Frontal cortex (tissue), 4 donors: ENCODE measurements at places on chromosomes 7 and 10.

GRCh38 chr10:96814264-96814663 lies 17.8 kb upstream of the LCOR start:
- no peak for DNase-seq

- no peak for DNase-seq
Measured at GRCh38 chr7:128020159-128020558, 11.1 kb downstream of the LRRC4 start.

DNA sequence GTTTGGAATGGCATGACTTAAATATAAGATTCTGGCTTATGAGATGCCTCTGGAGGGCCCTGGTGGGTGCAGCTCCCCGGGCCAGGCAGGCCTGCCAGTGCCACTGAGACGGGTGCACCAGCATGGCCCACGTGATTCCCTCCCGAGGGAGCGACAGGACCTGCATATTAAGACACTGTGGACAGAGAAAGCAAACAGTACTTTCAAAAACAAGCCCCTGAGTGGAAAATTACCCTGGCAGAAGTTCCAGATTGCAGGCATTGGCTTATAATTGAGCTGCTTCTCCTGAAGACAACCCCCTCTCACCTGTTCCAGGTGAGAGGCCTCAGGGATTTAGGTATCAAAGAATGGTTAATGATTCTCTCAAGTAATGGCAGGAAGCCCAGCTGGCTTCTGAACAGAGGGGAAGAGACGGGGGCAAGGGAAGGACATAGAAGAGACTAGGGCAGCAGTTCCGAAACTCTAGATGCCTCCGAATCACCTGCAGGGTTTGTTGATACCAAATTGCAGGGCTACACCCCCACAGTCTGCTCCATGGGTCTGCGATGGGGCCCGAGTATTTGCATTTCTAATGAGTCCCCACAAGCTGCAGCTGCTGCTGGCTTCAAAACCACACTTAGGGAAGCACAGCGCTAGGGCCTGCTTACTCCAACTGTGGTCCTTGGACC lies 66.0 kb upstream of the DOCK1 start:
- DNase-seq, result peak; percentile 66

GRCh38 chr10:103894441-103894864 lies 23.5 kb downstream of the STN1 start:
- DNase-seq, result no peak

- DNase-seq, result no peak
Measured at GRCh38 chr10:88428442-88428841, 154.7 kb downstream of the RNLS start.

GRCh38 chr7:31786326-31786725 lies 99.3 kb downstream of the PPP1R17 start:
- DNase-seq, result no peak

GRCh38 chr7:34298492-34299013 lies 359.5 kb upstream of the NPSR1 start:
- no peak for DNase-seq

- DNase-seq, result no peak
Measured at GRCh38 chr10:25261558-25261957, 86.8 kb downstream of the GPR158 start.

- DNase-seq, result no peak
Measured at GRCh38 chr7:114175125-114175524, 239.5 kb upstream of the FOXP2 start.

- DNase-seq, result no peak
Measured at GRCh38 chr10:68489919-68490318, 18.1 kb upstream of the DNA2 start.

- DNase-seq, result no peak
Measured at GRCh38 chr10:103645141-103646054, 151.9 kb downstream of the NEURL1 start.

- no peak for DNase-seq
Measured at GRCh38 chr10:79063661-79064492, 4.9 kb upstream of the ZMIZ1 start.

- DNase-seq, result no peak
Measured at GRCh38 chr7:79459381-79459780, 5.9 kb upstream of the MAGI2 start.

DNA sequence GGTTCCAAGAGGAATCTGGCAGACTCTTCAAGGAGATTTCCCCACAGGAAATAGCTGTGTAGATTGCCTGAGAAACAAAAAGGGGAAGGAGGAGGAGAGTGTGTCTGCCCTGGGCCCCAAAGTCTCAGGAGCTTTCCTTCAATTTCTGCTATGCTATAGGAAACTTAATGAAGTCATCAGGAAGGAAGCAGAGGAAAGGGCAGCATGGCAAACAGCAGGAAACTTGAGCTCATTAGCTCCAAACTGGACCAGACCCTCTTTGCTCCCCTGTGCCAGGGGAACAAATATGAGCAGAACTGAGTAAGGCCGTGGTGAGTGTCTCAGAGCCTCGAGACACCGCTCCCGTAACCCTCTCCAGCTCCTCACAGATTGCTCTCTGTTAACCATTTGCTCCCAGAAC lies 4.8 kb upstream of the KCNIP2 start:
- no peak for DNase-seq

GRCh38 chr10:29495366-29495765 lies 139.4 kb downstream of the SVIL start:
- DNase-seq, result no peak

DNA sequence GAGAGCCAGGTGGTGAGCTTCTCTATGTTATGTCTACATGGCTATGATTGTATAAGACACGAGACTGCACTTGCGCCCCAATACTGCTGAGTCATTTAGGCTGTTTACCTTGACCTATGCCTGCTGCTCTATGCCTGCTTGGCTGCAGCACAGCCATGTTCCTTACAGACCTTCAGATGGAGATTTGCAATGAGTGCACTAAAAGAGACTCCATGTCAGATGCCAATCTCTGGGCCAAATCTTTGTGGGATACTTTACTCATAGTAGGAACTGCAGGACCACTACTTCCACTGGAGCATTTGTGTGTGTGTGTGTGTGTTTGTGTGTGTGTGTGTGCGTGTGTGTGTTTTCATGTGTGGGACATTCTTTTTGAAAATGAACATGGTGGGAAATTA lies 50.0 kb upstream of the KMT2E start:
- no peak for DNase-seq

DNA sequence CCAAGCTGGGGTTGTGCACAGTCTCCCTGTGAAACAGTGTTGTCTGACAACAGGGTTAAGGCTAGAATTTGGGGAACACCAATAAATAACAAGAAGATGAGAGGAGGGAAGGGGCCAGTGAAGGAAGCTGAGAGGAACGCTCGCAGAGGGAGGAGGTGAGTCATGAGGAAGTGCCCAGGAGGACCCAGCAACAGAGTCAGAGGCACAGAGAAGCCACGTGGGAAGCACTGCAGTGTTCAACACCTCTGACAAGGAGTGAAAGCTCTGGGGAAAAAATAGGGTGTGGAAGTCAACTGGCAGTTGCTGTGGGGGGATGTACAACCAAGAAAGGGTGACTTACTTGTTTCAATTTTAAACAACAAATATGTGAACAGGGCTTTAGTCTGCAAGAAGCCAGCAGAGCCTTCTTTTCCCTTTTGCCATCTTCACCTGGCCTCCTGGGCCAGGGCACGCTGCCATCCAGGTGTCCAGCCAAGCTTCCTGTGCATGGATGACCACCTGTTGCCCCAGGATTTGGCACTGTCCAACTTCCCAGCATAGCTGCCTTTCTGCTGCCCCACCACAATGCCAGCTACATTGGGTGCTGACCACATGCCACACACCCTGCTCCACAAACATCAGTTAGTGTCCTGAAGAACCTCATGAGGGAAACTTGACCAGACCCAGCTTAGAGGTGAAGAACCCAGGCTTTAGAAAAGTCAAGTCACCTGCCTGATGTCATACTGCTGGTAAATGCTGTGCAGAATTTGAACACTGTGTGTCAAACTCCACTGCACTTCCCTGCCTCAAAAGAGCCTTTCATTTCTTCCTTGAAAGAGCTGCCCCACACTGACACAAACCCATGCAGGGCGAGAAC lies 69.6 kb downstream of the ATXN7L1 start:
- DNase-seq, result peak; percentile 34

GRCh38 chr10:118520116-118520742 lies 75.2 kb downstream of the PRLHR start:
- DNase-seq, result no peak

GRCh38 chr10:128540128-128540762 lies 414.0 kb upstream of the MKI67 start:
- DNase-seq, result no peak

- DNase-seq, result no peak
Measured at GRCh38 chr10:126481181-126481580, 92.9 kb upstream of the ADAM12 start.

DNA sequence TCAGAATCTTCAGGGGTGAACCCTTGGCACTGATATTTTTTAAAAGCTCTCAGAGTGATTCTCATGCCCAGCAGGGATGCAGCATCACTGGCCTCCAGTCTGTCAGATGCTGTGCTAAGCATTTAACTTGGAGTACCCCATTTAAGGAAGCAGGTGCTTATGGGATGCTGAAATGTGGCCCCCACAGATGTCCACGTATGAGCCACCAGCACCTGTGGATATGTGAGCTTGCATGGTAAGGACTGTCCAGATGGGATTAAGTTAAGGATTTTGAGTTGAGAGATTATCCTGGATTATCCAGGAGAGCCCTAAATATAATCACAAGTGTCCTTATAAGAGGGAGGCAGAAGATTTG lies 17.7 kb downstream of the CHST3 start:
- DNase-seq, result no peak

DNA sequence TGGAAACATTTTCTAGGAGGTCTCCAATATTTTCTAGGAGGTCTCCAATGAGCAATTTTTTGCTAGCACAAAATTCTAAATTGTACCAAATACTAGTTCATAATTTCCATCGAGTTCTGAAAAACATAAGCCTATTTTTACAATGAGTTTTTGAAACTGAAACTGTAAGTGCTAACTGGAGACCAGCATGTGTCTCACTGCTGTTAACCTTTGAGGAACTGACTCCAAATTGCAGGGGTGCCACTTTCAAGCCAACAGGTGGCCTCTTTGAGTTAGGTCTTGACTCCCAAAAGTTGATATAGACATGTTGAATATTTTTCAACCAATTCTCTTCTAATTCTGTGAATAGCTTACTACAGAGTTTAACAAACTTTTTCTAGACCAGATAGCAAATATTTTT lies 58.8 kb downstream of the CAV1 start:
- no peak for DNase-seq

GRCh38 chr7:50531928-50532327 lies 33.3 kb downstream of the DDC start:
- DNase-seq, result no peak

- no peak for DNase-seq
Measured at GRCh38 chr10:122162671-122163173, 108.4 kb upstream of the BTBD16 start.

DNA sequence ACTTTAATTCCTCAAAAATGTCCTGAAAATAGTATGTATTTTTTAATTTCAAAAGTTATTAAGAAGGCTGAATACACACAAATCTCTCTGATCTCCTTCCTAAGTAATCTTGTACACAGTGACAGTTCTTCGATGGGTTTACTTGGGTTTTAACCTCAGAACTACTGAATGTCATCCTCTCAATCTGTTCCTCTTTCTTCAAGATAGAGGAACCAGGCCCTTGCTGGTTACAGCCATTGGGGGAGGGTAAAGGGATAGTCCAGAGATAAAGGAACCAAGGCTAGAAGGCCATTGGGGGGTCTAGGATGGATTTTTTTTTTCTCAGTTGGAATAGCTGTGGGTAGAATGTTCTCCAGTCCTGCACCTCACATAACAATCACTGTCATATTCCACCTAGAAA lies 224.9 kb downstream of the SKIDA1 start:
- no peak for DNase-seq

DNA sequence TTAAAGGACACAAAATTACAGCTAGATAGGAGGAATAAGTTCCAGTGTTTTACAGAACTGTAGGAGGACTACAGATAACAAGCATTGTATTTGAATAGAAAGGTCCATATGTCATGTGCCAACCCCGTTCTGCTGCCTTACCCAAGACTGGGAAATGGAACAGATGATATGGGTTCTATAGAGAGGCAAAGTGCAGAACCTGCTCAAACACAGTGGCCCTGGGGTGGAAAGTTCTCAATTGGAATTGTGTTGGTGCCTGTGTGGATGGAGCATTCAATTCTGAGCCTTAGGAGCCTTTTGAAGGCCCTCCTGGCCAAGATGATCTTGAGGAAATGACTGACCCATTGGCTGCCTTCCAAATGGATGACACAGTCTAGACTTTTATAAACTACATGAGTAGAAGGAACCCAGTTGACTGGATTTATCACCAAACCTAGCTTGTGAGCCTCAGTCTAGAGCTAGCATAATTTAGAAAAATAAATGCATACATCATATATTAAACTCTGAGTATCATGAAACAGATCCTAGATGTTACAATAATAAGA lies 4.1 kb upstream of the PRSS1 start:
- no peak for DNase-seq

DNA sequence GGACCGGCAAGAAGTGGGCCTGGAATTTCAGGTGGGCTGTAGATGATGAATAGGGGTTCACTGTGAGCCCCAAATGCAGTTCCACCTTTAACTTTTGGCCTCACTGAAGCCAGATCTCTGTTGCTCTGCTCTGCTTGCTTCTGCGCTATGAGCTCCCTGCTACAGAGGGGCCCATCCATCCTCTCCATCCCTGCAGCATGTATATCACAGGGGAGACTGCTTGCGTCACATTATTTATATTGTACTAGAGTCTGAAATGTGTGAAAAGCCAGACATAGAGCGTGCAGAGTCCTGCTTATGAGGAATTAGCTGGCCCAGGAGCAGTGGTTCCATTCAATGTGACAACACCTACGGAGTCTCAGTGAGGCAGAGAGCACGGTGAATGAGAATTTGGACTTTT lies 69.9 kb downstream of the AOAH start:
- no peak for DNase-seq

DNA sequence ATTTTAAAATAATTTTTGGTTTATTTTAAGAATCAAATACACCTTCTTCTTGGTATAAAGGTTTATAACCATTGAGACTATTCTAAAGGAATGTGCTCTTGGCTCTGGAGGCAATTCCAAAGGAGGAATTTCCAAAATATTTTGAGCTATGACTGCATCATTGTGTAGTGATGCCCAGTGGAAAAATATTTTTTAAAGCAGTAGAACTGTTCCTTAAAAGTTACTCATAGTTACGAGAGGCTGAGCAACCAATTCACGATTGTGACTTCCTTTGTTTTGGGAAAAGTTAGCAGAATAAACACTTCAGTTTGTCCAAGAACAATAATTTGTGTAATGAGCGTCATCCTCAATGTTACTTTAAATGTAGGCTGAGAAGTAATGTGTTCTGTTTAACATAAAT lies 233.6 kb downstream of the BAMBI start:
- no peak for DNase-seq
